ENCODE measurements at places on chromosomes 6 and 20.
A peak's percentile ranks its signal among the peaks of the same experiment; 100 is the strongest.

GRCh38 chr6:27148404-27148795 is 99.1 kb upstream of the PRSS16 start:
- no peak for DNase-seq

DNA sequence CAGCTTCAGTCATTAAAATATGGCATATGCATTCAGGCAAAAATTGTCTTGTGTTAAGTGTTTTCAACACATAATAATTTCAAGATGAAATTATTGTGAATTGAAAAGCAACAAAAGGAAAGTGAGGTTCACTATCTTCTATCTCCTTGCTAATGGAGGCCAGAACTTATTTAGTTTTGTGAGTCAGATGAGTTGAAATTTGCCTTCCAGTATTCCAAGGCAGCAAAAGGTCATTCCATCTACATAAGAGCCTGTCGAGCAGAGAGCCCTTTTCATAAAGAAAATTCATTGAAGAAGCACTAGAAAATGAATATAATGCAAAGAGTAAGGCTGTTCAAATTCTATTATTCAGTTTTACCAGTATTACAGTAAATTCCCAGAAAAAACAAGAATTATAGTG is 274.3 kb downstream of the PLCB1 start:
- no peak for DNase-seq

GRCh38 chr20:42067596-42067995 is 449.4 kb upstream of the CHD6 start:
- DNase-seq = no peak

DNA sequence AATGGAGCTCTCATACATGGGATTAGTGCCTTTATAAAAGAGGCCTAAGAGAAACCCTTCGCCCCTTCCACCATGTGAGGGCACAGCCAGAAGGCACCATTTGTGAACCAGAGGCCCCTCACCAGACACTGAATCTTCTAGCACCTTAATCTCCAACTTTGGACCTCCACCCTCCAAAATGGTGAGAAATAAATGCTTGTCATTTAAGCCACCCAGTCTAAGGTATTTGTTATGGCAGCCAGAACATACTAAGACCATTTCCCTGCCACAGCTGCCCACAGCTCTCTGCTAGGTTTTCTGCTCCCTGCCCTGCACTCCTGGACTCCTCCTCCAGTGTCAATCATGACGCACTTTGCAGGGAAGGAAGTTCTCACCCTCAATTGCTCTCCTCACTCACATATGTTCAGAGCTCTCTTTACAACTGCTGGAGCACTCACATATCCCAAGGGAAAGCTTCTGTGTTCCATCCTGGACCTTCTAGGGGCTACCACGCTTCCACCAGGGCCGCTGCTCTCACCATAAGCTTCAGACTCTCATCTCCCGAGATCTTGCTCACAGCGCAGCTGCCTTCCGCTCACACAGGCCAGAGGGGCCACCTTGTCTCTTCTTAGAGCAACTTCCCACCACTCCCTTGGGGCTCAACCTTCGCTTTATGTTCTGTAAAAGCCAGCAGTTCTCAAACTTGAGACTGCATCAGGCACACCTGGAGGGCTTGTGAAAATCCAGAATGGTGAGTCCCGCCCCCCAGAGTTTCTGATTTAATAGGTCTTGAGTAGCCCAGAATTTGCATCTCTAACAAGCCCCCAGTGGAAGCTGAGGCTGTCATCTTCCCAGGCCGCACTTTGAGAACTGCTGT is 1.6 kb upstream of the LY86 start:
- DNase-seq = no peak

DNA sequence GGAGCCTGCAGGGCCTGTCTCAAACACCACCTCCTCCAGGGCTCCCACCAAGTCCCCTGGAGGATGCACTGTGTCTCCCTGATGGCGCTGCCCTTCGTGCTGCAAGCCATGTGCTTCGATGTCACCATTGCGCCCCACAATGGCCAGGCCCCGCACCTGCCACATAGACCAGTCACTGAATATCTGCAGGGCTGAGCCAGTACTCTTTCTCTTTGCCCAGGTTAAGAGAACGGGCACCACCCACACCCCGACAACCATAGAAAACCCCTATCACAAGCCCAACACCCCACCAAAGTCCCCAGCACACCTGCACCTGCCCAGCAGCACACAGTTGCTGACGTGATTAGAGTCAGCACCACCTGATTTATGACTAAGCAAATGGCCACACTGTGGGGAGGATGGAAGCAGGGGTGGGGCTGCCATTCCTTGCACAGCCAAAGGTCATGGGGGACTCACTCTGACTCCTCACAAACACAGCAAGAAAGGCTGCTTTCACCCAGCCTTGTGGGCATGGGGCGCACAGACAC is 104.3 kb downstream of the SLC23A2 start:
- DNase-seq = no peak

GRCh38 chr6:12892151-12892550 is 175.6 kb downstream of the PHACTR1 start:
- no peak for DNase-seq

- no peak for DNase-seq
These were observed 274.9 kb downstream of the UTRN start for GRCh38 chr6:144559865-144560593.

DNA sequence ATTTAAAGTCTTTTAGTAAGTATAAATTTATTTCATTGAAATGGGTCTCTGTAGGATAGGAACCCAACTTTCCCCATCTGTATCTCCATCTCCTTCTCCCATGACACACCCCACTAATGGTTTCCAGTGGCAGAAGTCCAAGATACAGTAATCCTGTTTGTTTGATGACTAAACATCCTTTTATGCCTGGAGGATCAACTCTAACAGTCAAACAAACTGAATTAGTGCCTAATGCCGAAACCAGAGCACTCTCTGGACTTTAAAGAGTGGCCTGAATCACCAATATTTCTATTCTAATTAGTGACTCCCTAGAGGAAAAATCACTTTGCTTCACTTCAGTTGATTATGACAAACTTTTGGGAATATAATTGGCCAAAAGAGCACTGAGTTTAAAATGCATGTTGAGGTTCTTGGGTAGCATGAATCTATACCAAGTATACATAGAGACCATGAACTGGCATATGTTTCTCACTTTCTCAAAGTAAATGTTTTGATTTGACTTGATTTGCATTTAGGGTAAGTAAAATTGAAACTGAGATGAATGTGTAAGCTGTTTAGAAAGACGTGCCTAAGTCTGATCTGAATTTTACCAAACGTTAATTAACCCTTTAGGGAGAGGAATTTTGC is 776.4 kb upstream of the NRSN1 start:
- peak; percentile 77 for DNase-seq

DNA sequence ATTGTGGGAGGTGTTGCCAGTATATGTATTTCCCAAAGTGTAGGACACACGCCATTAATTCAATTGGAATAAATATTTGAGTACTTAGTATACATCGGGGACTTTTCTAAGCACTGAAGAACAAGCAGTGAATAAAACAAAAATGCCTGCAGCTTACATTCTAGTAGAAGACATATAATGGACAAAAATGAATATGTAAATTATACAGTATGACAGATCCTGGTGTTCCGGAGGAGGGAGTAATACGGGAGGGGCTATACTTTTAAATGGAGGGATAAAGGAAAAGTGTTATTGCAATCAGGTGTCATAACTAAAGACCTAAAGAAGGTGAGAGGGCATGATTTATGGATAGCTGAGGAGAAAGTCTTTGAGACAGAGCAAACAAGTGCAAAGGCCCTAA is 15.1 kb downstream of the UBE2V1 start:
- DNase-seq = no peak

DNA sequence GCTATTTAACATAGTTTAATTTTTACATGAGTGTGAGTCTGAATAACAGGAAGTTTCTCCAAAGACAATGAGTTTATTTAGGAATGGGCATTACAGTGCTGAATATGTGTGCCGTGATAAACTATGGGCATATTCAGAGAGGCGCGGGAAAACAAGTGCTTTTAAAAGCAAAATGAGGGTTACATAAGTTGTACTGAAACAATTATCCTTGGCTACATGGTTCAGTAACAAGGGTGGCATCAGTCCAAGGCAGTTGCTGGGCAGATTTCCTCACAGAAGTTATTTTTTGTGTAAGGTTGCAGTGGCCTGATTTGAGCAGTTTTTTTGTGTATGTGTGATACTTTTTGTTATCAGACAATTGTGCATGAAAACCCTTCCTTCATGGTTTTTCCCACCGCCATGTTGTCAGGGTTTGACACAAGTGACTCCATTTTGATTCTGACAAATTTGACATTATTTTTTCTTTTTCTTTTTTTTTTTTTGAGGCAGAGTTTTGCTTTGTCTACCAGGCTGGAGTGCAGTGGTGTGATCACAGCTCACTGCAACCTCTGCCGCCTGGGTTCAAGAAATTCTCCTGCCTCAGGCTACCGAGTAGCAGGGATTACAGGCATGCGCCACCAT is 22.3 kb upstream of the PXDC1 start:
- DNase-seq = no peak

DNA sequence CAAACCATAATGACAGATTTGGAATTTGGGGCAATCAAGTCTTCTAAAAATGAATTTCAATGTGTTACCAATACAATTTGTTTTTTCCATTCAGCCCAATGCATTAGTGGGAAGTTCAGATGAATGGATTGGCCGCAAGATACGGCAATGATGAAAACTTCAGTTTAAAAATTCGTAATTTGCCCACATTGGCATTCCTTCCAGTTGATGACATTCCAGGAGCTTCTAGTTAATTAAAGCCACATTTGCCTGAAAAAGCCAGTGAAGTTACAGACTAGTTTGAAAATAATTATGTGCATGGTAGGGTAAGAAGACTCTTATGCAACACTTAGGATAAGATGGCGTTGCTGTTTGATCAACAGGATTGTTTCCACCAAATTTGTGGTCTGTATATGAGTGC is 46.2 kb downstream of the NHLRC1 start:
- DNase-seq = no peak

- DNase-seq = no peak
These were observed 144.6 kb downstream of the TFAP2C start for GRCh38 chr20:56773749-56774148.

- DNase-seq = peak; percentile 31
These were observed at the start of gene SLC22A23 for GRCh38 chr6:3456898-3457709. Gene SLC22A23 (minus strand): TSS chr6:3457050. CDS start chr6:3456559, 491 bp downstream.

DNA sequence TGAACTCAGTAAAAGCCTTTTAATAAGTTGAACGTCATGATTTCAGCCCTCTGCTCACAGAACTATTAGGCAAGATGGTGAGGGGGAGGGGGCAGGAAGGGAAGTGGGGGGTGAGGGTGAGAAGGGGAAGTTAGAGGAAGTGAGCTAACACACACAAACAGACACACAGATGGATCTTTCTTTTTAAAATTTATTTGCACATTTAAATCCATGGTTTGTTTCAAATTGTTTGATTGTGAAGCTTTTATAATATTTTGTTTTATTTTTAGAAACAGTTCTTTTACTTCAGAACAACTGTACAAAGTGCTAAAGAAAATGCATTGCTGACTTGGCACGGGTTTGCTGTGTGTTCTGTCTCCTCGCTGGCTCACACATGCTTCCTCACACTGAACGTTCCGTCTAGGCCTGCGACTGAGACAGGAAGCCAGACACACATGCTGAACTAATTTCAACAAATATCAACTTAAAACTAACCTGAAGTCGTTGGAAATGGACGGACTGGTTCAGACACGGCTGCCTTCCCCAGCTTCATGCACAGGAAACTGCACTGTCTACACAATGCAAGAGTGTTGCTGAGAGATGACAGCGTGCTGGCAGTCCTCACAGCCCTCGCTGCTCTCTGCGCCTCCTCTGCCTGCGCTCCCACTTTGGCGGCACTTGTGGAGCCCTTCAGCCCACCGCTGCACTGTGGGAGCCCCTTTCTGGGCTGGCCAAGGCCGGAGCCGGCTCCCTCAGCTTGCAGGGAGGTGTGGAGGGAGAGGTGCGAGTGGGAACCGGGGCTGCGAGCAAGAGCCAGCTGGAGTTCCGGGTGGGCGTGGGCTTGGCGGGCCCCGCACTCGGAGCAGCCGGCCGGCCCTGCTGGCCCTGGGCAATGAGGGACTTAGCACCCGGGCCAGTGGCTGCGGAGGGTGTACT is 8.1 kb upstream of the ZBP1 start:
- no peak for DNase-seq

DNA sequence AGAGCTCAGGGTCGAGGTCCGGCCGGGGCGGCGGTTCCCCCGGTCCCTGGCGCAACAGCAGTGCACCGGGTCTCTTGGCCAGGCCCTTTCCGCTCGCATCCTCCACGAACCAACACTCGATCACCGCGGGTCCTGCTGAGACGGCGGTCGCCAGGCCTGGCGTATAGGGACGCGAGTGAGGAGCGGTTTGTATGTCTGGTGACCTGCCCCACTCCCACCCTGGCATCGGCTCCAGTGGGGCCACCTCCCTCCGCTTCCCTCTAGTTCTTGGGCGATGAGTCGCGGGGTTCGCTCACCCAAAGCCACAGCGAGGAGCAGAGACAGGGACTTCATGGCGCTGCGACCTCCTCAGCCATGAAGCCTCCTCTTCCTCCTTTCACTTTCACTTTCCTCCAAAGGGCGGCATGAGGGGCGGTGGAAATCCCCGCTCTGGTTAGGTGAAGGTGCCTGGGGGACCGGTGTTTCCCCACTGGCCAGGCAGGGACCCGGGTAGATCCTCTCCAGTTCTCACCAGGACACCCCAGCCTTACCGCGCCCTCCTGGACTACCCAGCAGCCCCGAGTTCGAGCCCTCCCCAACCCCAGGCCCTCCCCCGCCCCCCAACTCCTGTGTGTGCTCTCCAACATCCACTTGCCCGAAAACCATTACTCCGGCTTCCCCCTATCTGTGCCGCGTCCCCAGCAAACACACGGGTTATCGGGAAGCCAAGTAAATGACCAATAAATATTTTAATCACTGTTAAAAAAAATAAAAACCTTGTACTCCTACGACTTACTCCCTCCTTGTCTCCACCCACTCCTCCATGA is at the start of gene TAPBP:
Gene TAPBP (minus strand): TSS at position 370 of the 806 bp plus-strand sequence. CDS start 37 bp downstream, at position 333.
- peak; percentile 18 for DNase-seq

- DNase-seq = no peak
These were observed 740.5 kb downstream of the CBLN4 start for GRCh38 chr20:55264703-55265239.

GRCh38 chr6:122222761-122223160 is 176.7 kb upstream of the HSF2 start:
- no peak for DNase-seq

- no peak for DNase-seq
These were observed 4.4 kb upstream of the KCNS1 start for GRCh38 chr20:45105317-45105716.

GRCh38 chr6:47648031-47648430 is 50.3 kb upstream of the ADGRF4 start:
- DNase-seq = no peak

DNA sequence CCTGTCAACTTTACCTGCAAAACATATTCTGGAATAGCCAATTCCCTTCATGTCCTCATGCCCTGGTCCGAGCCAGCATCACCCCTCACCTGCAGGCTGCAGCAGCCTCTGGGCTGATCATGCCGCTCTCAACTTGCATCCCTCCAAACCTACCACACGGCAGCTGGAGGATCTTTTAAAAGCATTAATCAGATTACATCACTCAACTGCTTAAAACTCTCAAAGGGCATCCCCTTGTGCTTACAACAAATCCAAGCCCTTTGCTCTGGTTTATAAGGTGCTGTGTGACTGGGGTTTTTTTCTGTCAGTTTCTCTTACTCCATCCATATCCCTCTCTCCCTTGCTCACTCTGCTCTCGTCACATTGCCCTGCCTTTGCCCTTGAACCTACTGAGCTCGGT is 24.0 kb downstream of the CD40 start:
- DNase-seq = no peak
